ENCODE measurements at places on chromosomes 6 and 20.

GRCh38 chr6:40349901-40350746, 237.0 kb downstream of the LRFN2 start:
- no peak for DNase-seq

GRCh38 chr20:11304795-11305194, 612.9 kb upstream of the BTBD3 start:
- DNase-seq = no peak

DNA sequence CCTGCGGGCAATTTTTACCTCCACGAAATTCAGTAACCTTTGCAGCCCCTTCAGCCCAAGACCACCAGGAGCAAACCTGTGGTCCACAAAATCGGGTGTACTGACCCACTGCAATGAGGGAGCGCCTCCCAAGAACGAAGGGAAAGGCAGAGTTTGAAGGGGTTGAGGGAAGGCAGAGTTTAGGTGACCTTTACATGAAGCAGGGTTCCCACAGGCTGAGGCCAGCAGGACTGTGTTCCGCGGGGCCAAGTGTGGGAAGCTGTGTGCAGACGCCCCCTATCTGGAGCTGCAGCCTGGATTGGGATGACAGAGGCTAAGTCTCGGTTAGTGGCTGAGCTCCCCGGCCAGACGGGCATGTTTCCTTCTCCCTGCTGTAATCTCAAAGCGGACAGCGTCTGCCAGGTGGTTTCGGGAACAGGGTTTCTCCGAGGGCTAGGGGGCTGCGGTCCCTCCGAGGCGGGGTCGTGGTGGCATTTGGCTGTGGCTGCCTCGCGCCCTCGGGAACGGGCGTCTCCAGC, 826 bp upstream of the PYGB start:
- DNase-seq = no peak

GRCh38 chr6:113594726-113595125, 262.4 kb upstream of the MARCKS start:
- no peak for DNase-seq

DNA sequence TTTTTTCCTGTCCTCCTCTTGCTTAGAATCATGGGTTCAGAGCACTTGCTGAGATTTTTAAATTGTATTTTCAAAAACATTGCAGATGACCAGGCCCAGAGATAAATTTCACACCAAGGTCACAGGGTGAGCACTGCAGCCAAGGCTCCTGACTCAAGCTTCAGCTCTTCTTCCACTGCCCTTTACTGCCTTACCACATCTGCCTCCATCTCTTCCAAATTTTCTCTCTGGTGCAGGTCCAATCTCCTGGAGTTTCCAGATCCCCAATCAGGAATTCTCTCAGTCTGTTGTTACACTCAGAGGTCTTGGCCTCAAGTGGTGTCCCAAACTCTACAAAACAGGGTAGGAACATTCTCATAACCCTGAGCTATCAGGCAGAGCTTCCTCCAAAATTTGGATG, 12.7 kb downstream of the SNAP25 start:
- no peak for DNase-seq

GRCh38 chr6:35080016-35080680, 61.0 kb downstream of the TCP11 start:
- DNase-seq = no peak

GRCh38 chr20:19867940-19868371, 109.9 kb downstream of the RIN2 start:
- no peak for DNase-seq

GRCh38 chr6:74256781-74257180, 560.8 kb downstream of the CD109 start:
- DNase-seq = no peak

GRCh38 chr6:137219664-137220252, 573 bp upstream of the IFNGR1 start:
- no peak for DNase-seq

GRCh38 chr20:16760431-16761304, 12.5 kb downstream of the OTOR start:
- no peak for DNase-seq

GRCh38 chr6:12129523-12129922, 117.4 kb downstream of the HIVEP1 start:
- no peak for DNase-seq

DNA sequence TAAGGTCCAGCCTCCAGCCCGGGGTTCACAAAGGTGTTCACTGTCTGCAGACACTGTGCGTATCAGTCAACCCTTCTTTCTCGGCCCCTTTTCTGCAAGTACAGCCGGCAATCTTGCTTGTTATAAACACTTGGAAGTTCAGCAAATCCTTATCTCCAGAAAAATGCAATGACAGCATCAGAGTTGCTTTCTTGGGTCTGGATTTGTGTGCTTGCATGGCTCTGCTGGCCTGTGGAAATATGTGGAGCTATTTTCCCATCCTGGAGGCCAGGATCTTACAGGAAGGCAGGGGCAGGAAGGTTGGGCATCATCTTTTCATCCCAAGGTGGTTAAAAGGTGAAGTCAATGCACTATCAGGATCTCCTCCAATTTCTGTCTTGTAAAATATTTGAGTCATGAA, 100.3 kb downstream of the SMOC2 start:
- no peak for DNase-seq

- DNase-seq = peak; percentile 28
Observed at GRCh38 chr6:168247443-168248147, 72.0 kb downstream of the DACT2 start.

- no peak for DNase-seq
Observed at GRCh38 chr6:82144852-82145340, 102.6 kb downstream of the IBTK start.

DNA sequence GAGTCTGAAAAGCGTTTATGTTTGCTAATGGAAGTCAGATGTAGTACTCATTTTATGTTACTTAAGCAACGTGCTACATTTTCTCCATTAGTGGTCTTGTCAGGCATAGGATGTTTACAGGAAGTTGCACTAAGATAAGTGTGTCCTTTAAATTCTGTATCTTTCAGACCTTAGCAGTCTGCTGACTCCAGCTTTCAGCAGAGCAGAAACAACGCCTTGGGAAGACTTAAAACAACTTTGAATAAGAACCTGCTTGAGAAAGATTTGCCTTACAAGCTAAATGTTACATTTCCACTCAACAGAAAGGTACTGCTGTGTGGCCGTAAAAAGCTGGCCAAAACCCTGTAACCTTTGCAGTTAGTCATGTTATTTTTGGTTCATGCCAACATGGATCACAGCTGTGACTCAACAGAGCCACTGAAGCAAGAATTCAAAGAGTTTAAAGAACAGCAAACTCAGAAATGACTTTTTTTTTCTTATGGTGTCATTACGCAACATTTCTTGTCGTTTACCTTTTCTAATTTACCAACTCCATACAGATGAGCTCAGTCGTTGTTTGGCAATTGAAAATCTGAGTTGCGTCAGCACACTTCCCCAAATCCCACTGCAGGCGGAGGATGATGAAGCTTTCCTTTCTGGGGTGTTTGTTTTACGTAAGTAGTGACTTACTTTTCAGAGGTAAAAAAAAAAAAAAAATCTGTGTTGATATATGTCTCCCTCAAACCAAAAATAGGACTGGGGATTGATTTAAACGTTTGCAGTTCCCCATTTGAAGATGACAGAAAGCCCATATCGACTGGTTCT, 27.9 kb upstream of the BMP6 start:
- DNase-seq = no peak

DNA sequence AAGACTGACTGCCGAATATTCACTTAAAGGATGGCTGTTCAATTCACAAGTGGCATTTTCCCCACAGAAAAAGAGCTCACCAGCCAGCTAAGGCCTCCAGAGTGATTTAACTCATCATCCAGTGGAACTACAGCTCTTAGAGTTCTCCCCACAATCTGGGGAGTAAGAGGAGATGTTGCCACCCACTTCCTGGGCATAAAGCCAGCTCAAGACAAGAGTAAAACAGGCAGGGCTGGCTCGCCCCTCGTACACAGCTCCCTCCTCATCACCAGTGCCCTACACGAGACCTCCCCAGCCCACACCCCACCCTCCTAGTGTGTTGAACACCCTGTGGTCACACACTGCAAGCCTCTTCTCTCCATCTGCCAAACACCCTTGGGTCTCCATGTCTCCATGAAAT, 47.2 kb upstream of the IPCEF1 start:
- no peak for DNase-seq

DNA sequence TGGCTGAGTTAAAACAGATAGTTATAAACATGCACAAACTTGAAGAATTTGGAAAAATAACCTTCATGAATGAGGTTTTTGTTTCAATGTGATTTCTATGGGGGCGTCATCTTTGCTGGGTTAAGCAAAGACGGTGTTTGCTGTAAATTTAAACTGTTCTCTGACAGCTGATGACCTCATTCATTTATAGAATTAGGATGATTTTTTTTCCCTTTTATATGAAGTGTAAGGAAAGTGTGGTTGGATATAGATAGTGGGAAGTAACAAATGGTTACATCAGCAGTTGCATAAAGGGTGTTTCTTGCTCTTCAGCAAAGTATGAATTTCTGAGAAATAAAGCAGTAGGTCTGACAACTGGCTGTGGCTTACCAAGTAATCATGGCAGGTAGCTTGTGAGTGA, 137.2 kb upstream of the CENPW start:
- no peak for DNase-seq

DNA sequence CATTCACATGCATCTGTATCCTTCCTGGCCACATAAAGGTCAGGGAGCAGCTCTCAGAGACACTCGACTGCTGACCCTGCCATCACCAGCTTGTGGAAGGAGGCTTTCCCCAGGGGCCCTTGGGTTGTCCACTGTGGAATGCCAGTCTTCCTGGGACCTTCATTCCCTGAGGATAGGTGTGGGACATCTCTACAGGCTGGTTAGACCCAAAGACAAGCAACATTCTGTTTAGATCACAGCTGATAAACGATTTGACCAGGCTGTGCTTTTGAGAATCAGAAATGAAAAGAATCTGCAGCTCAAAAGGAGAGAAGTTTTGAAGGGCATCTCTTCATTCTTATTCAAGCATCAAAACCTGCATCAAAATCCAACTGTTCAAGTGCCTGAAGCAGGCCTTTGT, 18.2 kb upstream of the SH3BGRL2 start:
- DNase-seq = no peak

- DNase-seq = no peak
Observed at GRCh38 chr20:45952861-45953260, 18.4 kb downstream of the PCIF1 start.

- DNase-seq = no peak
Observed at GRCh38 chr20:37886851-37887297, 16.1 kb upstream of the VSTM2L start.

GRCh38 chr6:27847706-27848105, 64.5 kb downstream of the OR2B2 start:
- no peak for DNase-seq

DNA sequence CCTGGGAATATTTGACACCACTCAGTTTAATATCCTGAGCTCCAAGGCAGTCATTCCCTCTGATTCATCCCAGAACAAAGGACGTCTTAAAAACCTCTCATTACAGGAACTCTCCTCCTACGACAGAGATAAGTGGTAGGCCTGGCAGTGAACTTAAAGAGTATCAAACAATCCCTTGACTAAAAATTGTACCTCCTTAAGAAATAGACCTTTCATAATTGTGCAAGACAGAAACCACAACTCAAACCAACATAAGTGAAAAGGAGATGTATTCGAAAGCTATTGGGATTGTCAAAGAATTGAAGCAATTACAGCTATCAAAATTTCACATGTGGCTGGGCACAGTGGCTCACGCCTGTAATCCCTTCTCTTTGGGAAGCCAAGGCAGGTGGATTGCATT, 19.1 kb upstream of the BNIP5 start:
- no peak for DNase-seq

DNA sequence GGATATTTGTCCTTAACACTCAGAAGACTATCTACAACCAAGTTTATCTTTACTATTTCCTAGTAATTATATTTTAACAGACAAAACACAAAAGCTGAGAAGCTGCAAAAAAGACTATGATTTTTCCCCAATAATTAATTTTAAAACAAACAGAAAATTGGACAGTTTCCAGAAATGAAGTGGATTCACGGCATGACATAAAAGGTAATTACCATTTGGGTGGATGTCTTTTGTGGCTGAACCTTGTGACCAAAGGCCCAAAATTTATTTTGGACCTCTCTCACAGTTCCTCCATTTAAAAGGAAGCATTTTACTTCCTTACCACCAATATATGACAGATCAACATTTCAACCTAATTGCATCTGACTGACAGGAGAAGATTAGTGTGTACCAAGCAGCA, 90.2 kb downstream of the GMDS start:
- DNase-seq = no peak

GRCh38 chr6:108518714-108519576, 41.8 kb upstream of the FOXO3 start:
- DNase-seq = no peak

DNA sequence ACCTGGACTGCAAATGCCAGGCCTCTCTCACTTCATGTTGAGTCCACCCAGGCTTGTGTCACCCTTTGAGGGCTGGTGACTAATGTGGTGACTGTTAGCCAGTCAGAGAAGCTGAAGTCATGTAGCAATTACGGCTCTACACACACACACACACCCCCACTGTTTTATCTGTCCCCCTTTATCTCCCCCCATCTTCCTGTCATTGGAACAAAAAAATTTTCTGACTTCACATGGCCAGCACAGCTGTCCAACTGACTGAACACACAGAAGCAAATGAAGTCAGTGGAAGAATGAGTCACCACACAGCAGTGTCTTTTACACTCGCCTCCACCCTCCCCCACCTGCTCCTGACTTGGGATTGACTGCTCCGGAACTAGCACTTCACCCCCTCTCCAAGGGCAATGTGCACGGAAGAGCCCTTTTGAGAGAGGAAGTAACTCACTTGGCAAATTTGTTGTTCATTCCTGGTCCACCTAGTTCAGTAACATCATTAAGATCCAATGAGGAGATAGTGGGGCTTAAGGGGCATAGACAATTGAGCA, 198.0 kb downstream of the RNF144B start:
- no peak for DNase-seq

DNA sequence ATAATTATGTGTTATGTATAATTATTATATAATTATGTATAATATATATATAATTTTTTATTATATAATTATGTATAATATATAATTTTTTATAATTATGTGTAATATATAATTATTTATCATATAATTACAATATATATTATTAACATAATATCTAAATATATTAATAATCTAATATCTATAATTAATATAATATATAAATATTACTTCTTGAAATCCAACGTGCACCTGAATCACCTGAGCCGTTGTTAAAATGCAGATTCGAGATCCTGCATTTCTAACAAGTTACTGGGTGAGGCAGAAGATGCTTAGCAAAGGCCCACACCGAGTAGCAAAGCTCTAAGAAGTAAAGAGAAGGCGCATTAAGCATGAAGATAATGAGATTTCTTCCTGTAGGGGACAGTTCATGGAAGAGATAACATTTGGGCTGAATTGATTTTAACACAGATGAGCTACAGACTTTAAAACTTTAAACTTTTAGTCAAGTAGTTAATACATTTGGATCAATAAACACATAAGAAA, 406.4 kb upstream of the PLCB4 start:
- DNase-seq = no peak

- no peak for DNase-seq
Observed at GRCh38 chr20:38224531-38224930, 36.0 kb downstream of the KIAA1755 start.

Data from NCI-H2081 treated with DMSO at 0.1 percent for 48 hours (cell line).